ENCODE measurements at places on chromosomes 12 and 14.

- no peak for DNase-seq
Measured at GRCh38 chr14:60107477-60107876, 15.8 kb downstream of the PCNX4 start.

DNA sequence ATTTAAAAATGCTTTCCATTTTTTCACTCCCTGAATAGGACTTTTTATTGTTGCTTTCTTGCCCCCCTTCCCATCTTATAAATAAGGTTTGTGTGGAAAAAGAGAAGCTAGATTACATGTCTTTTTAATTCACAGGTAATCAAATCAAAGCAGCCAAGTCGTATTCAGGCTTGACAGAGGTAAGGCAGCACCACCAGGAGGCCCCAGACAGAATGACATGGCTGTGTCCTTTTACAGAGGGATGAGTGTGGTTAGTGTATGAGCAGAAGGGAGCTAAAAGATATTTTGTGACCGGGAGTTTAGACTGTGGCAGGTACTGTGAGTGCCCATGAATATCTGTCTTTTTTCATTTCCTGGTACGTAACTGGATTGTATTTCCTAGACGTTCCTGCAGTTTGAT is 596.1 kb downstream of the ETNK1 start:
- DNase-seq = no peak

GRCh38 chr12:111216387-111217159 is 152.3 kb downstream of the PHETA1 start:
- no peak for DNase-seq

- DNase-seq = peak; percentile 60
Measured at GRCh38 chr12:67943141-67943892, 45.9 kb upstream of the IFNG-AS1 start.

DNA sequence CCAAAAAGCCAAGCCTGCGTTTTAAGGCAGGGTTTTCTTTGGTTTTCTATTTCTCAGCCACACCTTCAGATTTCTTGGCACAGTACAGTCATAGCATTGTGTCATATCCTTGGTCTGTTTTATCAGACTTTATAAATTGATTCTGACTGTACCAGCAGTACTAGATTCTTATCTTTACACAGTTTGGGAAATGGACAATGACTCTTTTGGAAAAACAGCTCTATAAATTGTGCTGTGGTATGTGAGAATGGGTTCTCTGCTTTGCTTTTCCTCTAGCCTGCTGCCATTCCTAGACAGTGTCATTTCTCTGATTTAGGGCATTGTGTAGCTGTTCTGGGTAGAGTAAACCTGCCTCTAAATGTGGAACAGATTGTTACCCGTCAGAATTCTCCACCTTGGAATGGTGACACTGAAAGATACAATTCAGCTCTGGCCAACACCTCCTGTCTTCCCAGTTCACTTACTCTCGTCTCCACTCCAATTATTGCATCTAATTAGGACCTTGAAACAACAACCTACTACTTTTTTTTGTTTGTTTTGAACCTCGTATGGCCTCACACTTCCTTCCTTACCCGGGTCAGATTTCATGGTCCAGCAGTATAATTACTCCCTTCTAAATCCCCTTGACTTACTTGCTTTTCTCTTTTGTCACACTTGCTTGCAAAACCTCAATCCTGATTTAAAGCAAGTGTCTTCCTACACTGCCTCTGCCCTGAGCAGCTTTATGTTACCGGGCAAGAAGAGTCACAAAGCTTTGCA is 226.3 kb downstream of the ERC1 start:
- no peak for DNase-seq

DNA sequence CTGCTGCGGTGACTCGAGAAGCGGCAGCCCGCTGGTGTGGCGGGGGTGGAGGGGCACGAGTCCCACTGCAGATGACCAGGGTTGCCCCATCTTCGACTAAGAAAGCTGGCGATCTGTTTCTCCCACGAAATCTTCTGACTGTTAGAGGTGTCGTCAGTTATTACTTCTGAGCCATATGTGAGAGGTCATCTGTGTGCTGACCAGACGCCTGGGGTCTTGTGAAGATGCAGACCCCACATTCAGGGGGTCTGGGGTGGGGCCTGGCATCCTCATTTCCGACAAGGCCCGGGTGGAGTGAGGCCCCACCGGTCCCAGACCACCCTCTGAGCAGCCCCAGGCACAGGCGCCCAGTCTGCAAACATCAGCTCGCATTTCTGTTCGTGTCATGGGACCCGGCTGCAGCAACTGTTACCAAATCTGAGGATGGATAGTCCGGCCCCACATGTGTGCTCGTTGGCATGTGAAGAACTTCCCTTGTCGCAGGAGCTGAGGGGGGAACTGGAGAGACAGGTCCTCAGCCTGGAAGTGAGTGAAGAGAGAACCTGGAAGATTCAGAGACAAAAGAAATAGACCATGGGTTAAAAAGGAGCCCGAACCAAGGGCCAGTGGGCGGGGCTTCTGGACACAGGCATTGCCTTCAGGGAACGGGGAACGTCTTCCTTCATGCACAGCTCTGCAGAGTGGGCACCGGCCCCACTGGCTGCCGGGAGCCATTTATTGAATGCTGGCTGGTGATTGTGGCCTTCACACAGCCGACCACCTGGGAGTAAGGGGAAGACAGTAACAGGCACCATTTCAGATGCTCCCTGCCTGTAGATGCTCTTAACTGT is 135.2 kb downstream of the ADGRD1 start:
- DNase-seq = no peak

DNA sequence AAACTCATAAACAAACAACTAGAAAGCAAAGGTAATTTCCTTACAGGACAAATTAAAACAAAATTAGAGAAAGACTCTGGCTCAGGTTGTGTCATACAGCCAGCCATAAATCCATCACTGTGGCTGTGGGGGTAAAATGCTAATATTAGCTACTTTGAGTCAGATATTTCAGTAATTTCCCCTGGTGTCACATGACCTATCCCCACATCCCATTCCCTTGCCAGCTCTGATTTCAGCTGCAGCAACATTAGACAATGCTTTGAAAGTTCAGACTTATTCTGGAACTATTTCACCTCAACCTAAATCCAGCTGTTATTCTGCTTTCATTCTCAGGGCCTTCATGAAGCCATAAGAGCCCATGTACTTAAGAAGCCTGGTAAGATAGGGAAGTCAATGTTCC is 55.3 kb downstream of the RPL10L start:
- DNase-seq = no peak

GRCh38 chr12:109127533-109128242 is 11.3 kb downstream of the ACACB start:
- no peak for DNase-seq

GRCh38 chr14:60652674-60653651 is 3.7 kb upstream of the SIX1 start:
- DNase-seq = no peak

- DNase-seq = no peak
Measured at GRCh38 chr12:12230275-12230674, 36.6 kb downstream of the LRP6 start.

GRCh38 chr14:78863143-78863542 is 693.0 kb downstream of the NRXN3 start:
- peak; percentile 2 for DNase-seq

DNA sequence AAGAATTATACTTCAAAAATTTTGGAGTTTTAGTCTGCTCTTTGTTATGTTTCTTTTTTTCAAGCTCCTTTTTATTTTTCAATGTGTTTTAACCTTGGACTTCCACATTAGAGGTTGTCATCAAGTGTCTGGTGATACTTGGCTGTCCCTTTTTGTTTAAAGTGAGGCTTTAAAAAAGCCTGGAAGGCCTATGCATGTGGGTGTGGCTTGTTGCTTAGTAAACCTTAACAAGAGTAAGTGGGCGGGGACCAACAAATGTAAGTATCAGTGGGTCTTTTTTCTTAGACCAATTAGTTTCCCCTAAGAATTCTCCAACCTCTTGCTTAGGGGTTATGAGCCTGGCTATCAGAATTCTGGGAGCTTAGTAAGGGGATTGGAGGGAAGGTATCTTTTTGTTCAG is 26.4 kb downstream of the HCFC2 start:
- no peak for DNase-seq

- DNase-seq = no peak
Measured at GRCh38 chr14:72454388-72455160, 439.3 kb downstream of the DPF3 start.

DNA sequence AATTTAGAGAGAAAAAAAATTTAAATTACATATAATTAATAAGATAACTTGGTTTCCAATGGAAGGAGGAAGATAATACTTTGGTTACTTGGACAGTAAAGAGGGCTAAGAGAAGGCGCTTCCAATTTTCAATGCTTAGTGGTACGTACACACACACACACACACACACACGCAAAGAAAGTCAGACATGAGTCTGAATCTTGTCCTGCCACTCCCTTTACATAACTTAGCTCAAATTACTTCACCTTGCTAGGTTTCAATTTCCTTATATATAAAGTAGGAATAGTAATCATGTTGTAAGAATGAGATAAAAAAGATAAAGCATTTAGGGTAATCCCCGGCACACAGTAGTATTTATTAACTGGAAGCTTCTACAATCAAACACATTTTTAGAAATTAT is 39.7 kb upstream of the VCPKMT start:
- DNase-seq = no peak

GRCh38 chr12:66541426-66541825 is 137.4 kb downstream of the GRIP1 start:
- DNase-seq = no peak

DNA sequence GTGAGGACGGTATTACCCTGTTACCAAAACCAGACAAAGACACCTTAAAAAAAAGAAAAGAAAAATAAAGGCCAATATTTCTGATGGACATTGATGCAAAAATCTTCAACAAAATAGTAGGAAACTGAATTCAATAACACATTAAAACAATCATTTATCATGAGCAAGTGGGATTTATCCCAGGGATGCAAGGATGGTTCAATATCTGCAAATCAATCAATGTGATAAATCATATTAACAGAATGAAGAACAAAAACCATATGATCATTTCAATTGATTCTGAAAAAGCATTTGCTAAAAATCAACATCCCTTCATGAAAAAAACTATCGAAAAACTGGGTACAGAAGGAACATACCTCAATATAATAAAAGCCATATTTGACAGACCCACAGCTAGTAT is 32.3 kb upstream of the ATP2B1 start:
- DNase-seq = no peak

DNA sequence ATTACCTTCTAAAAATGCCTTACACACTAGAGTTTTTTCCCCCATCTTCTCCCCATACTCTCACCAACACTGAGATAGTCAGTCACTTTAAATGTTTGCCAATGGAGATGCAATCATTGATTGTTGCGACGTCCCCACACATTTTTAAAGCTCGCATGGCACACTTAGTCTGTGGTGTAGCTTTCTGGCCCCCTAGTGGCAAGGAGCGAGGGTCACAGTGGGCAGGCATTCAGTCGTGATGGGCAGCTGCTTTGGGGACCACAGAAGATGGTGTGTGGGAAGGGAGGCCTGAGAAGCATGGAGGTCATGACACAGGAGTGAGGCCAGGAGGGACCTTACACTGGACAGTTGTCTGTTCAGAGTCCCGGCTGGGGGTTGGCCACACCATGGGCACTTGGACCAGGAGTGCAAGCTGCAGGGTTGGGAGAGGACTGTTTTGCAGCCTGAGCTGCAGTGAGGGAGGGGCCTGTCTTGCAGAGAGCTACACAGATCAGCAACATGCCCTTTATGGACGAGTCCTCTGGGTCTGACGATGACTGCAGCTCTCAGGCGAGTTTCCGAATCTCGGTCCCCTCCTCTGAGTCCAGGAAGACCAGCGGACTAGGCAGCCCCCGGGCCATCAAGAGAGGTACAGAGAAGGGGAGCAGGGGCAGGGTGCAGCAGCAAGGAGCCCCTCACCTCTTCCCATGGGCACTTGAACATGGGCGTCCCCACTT is 28.6 kb downstream of the PIGH start:
- peak; percentile 67 for DNase-seq

DNA sequence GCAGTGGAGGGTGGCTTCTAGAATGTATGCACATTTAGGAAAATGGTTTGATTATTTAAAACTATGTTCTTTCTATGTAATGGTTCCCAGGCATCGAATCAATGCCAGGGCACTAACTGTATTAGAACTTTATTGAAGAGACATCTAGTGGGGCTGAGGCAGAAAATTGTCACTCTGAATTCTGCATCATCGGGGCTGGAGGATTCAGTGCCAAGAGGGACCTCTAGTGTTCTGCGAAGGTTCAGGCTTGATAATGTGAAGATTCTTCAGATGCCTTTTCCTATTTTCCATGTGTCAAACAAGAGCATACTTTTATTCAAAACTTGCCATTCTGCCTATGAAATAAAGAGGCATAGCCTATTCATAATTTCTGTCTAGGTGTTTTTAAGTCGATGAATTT is 146.3 kb downstream of the CAND1 start:
- no peak for DNase-seq

DNA sequence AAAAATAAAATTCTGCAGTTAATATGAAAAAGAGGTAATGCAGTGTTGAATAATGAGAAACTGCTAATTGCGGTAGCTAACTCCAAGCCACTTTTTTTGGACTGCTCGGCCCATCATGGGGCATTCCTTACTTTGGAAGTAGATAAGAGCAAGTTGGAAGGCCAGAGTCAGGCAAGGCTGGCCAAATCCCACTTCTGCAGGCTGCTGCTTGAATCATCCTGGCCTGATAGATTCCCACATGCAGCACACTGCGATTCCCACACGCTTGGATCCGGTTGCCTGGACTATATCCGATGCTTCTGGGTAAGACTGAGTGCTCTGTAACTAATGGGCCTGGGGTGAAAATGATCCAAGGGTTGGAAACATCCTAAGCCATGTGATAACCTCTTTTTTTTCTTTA is 10.6 kb downstream of the EIF2B2 start:
- DNase-seq = no peak

DNA sequence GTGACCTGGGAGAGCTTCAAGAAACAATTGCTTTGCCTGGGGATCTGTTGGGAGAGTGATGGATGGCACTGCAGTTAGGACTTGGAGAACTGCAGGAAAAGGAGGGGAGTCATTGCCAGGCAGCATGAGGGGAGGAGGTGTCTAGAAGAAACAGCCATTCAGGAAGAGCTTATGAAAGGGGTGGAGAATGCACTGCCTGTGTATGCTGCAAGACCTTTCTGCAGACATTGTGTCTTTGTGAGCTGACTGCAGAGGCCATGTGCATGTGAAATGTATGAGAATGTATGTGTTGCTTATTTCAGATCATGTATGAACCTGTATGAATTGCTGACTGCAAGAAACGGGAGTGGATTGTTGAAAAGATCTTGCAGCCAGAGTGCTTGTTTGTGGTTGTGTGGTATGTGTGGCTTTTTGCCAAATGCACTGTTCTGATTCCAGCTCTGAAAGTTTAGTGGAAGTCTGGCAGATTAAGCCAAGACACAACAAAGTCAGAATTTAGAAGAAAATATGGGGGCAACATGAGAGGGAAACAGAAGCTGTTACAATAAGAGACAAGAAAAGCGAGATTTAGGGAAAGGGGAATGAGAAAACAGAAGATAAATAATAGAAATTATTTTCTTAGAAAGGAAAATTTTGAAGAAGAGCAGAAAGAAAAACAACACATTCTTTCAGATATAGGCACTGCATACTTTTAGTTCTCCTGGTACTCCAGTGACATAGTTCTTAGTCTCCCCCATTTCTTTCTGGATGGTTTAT is 9.8 kb upstream of the RIMKLB start:
- DNase-seq = no peak

GRCh38 chr12:56193025-56193578 is 3.8 kb upstream of the SMARCC2 start:
- DNase-seq = peak; percentile 69

Measured in activated CD4-positive, alpha-beta T cell treated with anti-CD3 and anti-CD28 coated beads, Interleukin-2, amount 50 U/mL, for 1 hour (primary cell).